Sciatic nerve (tissue), 2 donors: ENCODE measurements at places on chromosomes 6 and 20.

DNA sequence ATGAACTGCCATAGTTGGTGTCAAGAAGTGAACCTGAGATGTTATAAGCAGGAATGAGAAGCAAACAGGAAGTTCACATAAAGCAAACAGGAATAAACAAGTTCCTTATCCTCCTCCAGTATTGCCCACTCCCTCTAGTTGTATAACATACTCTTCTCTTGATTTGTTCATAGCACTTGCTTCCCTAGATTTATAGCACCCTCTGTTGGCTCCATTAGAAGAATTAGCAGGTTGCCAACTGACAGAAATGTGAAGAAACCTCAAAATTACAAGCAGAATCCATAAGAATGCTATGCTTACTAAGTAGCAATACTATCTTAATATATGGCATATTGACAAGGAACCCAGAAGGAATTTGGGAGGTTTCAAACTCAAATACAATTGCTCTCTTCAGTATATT lies 195.4 kb downstream of the TBX18 start:
- DNase-seq: no peak

- no peak for DNase-seq
Observed at GRCh38 chr6:87088076-87088475, 6.8 kb downstream of the CGA start.

- no peak for DNase-seq
Observed at GRCh38 chr6:117681162-117681741, 6.0 kb downstream of the NUS1 start.

DNA sequence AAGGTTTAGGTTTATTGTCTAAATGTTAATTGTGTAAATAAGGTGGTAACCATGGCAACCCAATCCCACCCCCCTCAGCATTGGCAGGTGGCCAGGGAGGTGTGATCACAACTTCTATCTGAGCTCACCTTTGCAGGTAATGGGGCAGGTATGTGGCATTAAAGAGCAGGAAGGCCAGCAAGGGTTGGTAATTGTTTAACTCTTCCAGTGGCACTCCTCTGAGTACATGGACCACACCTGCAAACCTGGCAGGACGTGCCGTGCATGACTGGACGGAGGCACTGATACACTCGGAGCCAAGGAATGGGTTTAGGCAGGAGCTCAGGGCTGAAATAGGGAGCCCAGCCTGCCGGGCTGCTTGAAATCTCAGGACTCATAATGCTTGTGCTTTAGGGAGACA lies 107.0 kb upstream of the BMP2 start:
- no peak for DNase-seq

DNA sequence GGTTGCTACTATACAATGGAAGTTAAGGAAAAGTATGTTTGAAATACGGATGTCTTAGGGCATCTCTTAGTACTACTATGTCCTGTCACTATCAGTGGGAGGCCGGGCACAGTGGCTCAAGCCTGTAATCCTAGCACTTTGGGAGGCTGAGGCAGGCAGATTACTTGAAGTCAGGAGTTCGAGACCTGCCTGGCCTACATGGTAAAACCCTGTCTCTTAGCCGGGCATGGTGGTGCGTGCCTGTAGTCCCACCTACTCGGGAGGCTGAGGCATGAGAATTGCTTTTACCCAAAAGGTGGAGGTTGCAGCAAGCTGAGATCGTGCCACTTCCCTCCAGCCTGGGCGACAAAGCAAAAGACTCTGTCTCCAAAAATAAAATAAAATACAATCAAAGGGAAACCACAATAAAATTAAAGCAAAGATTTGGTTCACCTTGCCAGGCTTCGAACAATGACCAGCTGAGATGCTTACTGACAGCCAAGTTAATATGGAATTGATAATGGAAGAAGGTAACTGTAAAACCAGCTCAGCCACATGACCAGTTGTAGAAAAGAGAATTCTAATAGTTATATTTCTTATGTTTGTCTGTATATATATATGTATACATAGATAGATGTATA lies 6.5 kb downstream of the CD24 start:
- DNase-seq: no peak

- DNase-seq: no peak
Observed at GRCh38 chr6:53321701-53322100, 27.0 kb downstream of the ELOVL5 start.

DNA sequence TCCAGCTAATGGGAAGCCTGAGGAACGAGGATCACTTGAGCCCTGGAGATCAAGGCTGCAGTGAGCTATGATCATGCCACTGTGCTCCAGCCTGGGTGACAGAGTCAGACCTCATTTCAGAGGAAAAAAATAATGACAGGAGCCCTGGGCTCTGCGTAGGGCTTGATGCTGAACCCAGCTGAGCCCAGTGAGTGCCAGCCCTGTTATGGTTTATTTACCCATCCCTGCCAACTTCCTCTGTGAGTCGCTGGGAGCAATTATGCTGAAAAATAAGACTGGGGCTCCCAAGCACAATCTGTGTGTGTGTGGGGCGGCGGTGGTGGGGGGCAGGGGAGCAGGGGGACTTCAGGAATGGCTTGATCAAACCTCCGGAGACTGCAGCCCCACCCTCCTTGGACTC lies 75.9 kb upstream of the PMEPA1 start:
- no peak for DNase-seq
